ENCODE measurements at places on chromosomes 4 and X.

- DNase-seq, result no peak
These were observed 27.8 kb upstream of the CD99L2 start for GRCh38 chrX:150926304-150926703.

DNA sequence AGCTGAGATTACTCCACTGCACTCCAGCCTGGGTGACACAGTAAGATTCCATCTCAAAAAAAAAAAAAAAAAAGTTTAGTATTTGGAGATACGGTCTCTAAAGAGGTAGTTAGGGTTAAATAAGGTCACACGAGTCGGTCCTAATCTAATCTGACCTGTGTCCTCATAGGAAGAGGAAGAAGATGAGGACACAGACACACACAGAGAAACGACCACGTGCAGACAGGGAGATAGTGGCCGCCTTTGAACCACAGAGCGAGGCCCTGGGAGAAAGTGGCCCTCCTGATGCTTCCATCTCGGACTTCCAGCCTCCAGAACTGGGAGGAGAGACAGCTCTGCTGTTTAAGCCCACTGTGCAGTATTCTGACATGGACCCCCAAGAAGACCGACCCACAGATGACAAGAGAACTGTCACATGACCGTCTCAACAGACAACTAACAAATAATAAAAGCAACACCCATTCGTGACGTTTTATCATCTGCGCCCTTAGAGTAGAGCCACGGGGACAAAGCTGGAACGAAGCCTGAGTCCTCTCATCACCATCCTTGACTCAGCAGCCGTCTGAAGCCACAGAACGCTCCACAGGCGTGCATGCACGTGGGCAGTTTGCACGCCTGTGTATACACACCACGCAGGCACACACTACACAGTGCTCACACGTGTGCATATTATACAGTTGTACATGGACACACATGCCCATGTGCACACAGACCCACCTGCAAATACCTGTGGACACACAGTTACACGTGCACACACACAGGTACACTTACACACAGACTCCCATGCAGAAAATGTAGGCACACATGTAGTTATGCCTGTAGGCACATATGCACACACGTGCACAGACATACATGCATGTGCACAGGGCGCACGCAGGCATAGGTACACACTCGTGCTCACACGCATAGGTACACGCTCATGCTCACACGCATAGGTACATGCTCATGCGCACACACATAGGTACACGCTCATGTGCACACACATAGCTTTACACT lies 51.7 kb downstream of the FAM53A start:
- no peak for DNase-seq

- DNase-seq, result no peak
These were observed 70.7 kb downstream of the TMEM47 start for GRCh38 chrX:34586346-34586911.

GRCh38 chrX:70289168-70289792 lies 447 bp downstream of the PDZD11 start:
- no peak for DNase-seq

DNA sequence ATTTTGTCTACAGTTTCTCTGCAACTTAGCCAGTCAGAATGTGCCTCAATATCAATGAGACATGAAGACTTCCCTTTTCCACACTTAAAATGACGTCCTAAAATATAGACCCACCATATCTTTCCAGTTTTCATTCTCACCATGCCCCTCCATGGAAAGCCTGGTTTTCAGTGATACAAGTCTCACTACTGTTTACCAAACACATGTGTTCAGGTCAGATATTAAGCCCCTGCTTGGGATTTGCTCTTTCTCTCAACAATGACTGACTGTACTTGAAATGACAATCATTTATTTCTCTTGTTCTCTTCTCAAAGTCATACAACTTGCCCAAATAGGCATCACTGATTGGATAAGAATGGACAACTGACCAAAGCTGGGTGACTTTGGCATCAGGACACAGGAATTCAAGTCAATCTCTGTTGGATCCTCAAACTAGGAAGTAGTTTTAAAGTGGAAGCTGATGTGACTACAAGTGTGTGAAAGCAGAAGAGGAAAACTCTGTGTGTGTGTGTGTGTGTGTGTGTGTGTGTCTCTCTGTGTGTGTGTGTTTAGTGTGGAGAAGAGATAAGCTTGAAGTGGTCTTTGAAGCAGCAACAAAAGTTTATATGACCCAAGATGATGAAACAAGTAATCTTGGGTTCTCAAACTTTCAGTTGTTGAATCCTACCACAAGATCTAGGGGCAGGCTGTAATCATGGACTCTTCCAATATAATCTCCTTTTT lies 217.4 kb upstream of the FGF13 start:
- DNase-seq, result no peak

DNA sequence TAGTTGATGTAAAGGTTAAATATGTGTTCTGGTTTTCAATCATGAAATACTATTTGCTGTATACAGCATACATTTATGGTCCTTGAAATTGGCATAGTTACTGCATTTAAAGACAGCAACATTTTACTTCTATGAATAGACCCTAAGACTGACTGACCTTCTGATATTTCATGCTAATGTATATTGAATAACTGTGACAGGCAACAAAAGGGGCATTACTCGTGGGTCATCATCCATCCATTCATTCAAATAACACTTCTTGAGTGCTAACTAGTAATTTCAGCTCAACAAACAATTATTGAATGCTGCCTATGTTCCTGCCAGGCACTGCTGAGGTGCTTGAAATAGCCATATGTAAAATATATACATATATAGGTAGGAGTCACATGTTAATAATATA lies 92.8 kb upstream of the ADAMTS3 start:
- DNase-seq, result no peak

- DNase-seq, result no peak
These were observed 38.1 kb downstream of the FGFRL1 start for GRCh38 chr4:1049591-1049905.

DNA sequence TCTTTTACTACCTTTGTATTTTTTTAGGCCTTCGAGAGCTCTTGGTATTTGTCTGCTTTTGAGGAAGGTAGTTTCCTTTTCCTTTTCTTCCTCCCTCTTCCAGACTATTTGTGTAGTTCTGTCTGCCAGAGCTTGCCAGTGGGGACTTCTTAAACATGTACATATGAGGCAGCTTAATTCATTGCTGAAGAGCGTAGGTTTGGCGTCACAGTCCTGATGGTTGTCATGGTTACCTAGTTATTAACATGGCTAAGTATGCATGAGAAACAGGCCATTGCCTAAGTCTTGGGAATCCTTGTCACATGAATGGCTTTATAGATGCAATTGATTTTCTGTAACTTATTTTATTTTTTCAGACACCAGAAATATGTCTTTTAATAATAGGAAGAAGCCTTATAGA lies 48.5 kb upstream of the ARMCX2 start:
- no peak for DNase-seq

DNA sequence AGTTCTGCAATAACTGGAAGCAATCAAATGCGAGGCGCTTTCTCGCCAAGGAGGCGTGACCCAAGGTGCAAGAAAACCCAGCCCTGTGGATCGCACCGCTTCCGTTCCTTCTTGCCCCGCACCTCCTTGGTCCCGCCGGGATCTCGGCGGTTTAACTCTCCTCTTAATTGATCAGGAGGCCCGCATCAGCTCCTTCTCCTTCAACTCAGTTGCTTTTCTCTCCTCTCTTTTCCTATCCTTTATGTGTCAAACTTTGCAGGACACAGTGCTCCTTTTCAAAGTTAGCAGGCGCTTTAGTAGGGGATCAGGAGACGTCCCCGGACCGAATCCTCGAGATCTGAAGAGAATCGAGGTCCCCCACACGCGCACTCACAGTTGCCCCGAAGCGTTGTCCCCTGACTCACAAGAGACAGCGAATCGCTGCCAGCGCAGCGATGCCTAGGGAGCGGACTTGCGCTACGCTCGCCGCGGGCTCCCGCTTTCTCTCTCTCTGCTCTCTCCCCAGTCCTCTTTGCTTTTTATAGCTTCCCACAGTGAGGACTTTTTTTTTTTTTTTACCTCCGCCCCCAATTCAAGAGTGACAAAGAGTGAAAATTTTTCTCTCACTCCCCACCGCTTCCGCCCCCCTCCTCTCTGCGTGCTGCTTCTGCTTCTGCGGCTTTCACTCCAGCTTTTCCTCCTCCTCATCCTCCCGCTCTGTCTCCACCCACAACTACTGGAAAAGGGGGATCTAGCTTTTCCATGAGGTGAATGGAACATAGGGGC lies at the start of gene DKK2:
Gene DKK2, minus strand, starts transcription at position 495 of the 765 bp plus-strand sequence. CDS start 722 bp downstream, outside the sequence.
- DNase-seq, result peak; percentile 55

- DNase-seq, result peak; percentile 41
These were observed 1.0 kb upstream of the PPP2R2C start for GRCh38 chr4:6473264-6474052.

DNA sequence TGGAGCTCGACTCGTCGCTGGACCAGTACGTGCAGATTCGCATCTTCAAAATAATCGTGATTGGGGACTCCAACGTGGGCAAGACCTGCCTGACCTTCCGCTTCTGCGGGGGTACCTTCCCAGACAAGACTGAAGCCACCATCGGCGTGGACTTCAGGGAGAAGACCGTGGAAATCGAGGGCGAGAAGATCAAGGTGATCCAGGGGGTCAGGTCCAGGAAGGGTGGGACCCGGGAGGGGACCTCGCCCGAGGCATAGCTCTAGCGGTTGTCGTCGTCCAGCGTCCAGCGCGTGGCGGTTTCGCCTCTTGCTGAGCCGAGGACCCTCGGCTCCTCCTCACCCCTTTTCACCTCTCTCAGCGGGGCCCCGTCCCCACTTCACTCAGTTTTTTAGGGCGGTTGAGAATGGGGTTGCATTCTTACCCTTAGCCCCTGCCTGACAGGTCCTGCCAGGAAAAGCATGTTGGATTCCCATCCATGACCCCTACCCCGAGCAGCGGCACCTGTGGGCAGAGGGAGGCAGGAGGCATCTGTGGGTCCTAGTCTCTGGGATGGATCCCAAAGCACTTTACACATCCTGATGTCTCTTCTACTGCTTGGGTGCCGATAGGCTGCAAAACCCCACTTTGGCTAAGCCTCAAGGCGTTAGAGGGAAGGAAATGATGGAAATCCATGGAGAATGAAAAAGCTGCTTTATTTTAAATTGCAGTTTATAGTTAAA lies 524 bp downstream of the RAB33A start:
- no peak for DNase-seq

- no peak for DNase-seq
These were observed 91.4 kb downstream of the GPR174 start for GRCh38 chrX:79235899-79236298.

DNA sequence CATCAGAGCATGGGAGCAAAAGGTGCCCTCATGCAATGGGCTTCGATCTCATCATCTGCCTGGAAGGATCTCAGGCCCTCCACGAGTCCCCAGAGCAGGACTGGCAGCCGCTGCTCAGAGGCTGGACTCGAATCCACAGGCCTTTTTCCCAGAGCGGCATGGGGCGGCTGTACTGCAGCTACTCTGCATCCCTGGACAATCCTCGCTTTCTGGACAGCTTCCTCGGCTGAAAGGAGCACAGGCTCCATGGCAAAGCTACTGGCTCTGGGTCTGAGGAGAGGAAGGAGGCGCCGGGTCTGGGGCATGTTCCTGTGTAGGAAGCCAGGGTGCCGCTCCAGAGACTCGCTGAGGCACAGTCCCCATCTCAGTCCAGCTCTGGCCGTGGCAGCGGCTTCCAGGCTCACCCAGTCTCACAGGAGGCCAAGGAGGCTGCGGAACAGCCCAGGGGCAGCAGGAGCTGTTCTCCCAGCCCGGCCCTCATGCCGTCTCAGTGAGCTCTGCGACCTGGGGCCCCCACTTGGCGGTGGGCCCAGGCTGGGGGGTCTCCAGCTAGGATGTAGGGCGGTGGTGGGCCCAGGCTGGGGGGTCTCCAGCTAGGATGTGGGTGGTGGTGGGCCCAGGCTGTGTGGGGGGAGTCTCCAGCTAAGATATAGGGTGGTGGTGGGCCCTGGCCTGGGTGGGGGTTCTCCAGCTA lies 2.7 kb upstream of the SPON2 start:
- DNase-seq, result peak; percentile 44

DNA sequence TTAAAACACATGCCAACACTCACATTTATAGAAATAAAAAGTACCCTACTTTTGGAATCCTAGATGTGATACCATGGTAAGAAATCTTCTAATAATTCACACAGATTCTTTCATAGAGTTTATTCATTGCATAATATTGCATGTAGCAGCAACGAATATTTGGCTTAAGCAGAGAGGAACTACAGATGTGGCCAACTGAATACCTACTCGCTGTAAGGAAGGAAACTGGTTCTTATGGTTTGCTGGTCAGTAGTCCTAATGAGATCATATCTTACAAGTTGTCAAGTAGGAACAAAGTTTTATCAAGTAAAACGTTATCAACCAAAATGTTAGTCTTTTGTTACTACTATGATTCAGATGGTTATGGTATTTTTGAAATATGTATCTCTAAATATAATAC lies 996.1 kb downstream of the PDHA2 start:
- DNase-seq, result no peak

All from ecto neural progenitor cell (in vitro differentiated cells).